ENCODE measurements at places on chromosomes 4 and X.

DNA sequence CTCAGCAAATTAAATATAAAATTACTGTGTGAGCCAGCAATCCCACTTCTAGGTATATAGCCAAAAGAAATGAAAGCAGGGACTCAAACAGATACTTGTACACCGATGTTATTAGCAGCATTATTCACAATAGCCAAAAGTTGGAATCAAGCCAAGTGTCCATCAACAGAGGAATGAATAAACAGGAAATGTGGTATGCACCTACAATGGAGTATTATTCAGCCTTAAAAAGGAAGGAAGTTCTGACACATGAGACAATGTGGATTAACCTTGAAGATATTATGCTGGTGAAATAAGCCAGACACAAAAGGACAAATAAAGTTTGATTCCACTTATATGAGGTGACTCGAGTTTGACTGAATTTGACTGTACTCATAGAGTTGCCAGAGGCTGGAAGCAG, 108.3 kb upstream of the DUSP21 start:
- no peak for DNase-seq

- no peak for DNase-seq
Observed at GRCh38 chr4:153622778-153623240, 61.3 kb upstream of the TLR2 start.

GRCh38 chr4:168514249-168514852, 17.5 kb downstream of the PALLD start:
- DNase-seq = no peak

- no peak for DNase-seq
Observed at GRCh38 chr4:123869286-123870215, 473.0 kb downstream of the SPRY1 start.

DNA sequence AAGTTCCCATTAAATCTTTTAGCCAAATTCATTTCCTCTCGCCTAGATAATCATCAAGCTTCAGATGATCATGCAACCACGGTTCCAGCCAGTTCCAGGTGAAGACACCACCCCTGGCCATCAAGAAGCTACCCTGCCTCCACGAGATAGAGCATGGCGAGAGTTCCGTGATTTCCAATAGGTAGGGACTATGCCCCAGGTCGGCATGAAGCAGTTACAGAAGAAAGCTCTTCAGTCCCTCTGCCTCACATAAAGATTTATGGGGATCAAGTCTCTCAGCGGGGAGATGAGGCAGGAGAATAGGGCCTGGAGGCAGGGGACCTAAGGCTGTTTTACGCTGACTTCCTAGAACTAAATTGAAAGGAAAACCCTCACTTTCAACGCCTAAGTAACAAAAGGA, 183.9 kb downstream of the OR13H1 start:
- no peak for DNase-seq

- DNase-seq = no peak
Observed at GRCh38 chrX:14363728-14364127, 165.6 kb upstream of the GLRA2 start.
